ENCODE measurements at places on chromosomes 5 and 9.

- peak; percentile 50 for DNase-seq
These were observed 58.2 kb upstream of the GGTA1 start for GRCh38 chr9:121557581-121558447.

- peak; percentile 89 for DNase-seq
These were observed 50.3 kb upstream of the PSD2 start for GRCh38 chr5:139745132-139745799.

DNA sequence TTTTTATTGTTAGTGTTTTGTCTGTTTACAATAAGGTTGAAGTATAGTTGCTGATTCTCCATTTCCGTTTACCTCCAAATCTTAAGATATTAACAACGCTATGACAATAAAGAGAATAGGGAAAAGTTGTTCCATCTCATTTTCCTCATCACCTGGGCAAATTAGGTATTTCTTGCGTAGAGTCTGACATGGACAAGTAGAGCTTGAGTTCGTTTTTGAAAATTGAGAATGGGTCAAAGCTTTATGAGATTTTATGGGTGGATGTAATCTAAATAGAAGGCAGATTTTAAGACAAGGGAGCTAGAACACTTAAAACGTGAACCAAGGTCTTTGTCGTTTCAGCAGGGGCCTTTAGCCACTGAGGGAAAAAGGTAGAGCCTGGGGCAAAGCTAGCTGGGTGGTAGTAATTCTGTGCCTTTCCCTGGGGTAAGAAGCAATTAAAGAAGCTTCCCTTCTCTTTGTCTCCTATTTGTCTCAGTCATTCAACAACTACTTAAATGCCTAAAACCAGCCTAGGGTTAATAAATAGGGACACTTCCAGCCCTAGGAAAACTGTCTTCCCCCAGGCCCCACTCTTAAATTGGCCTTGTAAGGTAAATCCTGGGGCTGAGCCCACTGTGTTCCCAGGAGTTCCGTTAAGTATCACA lies 551 bp upstream of the CAAP1 start:
- peak; percentile 36 for DNase-seq

DNA sequence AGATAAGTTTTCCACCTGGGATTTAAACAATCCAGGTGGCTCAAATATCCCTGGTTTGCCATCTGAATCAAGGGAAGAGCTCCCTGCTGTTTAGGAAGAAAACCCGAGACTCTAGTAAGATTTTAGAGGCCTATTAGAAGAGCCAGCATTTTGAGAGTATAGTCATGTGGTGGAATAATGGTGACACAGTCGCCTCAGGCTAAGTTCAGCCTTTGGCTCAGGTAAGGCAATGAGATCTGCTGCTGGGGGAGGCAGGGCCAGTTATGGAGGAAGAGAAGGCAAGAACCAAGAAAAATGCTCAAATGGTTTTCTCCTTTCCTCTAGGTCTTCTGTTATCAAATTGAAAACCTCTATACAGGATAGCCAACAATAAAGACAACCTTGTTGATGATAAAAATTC lies 16.2 kb downstream of the RAD1 start:
- DNase-seq, result peak; percentile 27

DNA sequence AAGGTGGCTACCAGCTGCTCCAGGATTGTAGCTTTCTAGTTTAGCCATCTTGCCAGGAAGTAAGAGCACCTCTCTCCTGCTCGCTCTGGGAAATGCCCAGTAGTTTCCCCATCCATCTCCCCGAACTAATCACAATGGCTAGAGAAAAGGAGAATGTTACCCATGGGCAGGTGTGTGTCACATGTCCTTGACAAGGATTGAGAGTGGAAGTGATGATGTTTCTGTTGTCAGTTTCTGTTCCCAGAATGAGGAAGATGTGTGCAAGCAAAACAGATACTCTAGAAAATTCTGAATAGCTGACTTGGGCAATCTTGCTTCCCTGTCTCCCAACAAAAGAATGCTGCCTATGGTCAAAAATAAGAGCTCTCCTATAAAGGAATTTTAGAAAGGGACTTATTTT lies 429.5 kb downstream of the EBF1 start:
- DNase-seq, result no peak

DNA sequence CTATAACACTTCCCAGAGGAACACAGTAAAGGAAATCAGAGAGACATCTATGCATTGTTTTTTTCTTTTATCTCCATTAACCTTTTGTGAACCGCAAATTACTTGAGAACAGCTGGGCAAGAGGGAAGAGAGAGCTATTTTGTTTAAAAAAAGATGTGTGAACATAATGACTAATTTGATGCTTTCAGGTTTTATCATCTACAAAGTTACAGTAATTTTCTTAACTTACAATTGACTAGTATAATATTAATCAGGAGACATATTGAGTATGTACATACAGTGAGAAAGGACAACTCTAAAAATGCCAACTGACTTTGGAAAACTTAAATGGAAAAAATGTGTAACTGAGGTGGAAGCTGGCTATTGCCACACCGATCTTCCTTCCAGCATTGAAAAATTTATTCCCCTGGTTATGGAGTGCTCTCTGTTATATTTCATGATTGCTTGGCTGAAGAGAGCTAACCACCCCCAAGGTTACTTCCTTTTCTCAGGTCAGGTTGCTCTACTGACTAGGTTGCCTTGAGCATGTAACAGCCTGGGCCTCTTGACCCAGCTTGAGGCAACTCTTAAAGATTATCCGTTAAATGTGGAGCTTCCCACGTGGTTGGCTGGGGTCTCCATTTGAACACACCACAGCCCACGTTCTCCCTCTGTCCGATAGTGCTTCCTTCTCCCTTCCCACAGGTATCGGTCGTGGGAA lies 62.6 kb upstream of the C6 start:
- no peak for DNase-seq

DNA sequence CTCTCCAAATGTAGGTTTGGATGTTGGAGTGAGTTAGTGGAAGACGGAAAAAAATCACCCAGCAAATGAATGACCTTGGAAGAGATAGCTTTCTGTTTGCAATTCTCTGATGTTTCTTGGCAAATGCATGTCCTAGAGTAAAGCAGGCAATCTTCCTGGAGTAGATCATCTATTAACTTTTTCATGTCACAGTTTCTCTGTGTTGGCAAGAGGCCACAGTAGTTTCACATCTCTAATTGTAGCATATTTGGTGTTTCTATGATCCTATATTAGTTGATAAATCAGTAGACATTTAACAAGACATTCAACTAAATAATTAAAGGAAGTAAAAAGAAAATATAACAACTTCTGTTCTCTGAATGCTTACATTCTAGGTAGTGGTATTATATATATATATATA lies 138.2 kb upstream of the MINAR2 start:
- DNase-seq, result no peak

DNA sequence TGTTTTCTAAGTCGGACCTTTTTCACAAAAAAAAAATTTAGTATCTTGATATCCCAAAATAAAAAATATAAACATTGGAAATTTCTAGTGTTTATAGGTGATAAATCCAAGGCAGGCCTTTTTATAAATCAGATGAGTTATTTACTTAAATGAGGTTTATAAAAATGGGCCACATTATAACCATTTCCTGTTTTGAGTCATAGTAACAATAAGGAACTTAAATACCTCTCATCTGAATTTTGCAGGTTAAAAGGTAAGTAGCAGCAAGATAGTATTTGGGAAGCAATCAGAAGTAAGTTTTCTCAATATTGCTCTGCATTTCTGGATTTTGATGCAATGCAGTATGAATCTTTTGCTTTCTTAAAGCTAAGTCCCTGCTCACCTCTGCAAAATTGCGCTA lies 3.9 kb downstream of the SPTAN1 start:
- DNase-seq, result no peak

DNA sequence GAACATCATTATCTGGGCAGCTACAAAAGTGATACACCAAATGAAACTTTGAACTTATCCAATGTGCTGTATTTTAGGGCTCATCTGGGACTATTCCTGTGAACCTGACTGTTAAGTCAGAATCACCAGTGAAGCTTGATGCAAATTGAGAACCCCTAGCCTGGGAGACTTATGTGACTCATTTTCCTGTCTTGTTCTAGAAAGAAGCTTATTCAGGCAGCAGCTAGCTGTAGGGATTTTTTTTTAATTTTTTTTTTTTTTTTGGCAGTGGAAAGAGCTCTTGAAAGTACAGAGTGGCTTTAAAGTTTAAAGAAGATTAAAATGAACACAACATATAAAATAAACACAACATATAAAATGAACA lies 81.1 kb upstream of the TNFAIP8 start:
- no peak for DNase-seq

GRCh38 chr9:79431019-79431679 lies 140.6 kb upstream of the TLE4 start:
- DNase-seq, result peak; percentile 57

DNA sequence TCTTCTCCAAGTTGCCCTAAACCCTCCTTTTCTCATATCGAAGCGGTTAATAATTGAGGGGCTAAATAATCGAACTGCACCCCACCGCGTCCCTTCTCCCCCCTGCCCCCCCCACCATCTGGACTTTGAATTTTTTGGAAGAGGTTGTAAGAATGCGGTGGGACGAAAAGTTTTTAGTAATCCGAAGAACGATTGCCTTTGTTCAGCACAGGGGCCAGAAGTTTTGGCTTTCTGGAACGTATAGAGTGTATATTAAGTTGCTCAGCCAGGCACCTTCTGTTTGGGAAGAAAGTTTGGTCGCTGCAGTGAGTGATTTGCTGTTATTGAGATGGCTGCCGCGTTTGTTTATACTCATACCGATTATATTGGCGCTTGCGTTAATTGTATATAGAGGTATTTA lies 518 bp downstream of the ERBIN start:
- peak; percentile 57 for DNase-seq

GRCh38 chr5:36145311-36145710 lies 6.4 kb downstream of the LMBRD2 start:
- no peak for DNase-seq

DNA sequence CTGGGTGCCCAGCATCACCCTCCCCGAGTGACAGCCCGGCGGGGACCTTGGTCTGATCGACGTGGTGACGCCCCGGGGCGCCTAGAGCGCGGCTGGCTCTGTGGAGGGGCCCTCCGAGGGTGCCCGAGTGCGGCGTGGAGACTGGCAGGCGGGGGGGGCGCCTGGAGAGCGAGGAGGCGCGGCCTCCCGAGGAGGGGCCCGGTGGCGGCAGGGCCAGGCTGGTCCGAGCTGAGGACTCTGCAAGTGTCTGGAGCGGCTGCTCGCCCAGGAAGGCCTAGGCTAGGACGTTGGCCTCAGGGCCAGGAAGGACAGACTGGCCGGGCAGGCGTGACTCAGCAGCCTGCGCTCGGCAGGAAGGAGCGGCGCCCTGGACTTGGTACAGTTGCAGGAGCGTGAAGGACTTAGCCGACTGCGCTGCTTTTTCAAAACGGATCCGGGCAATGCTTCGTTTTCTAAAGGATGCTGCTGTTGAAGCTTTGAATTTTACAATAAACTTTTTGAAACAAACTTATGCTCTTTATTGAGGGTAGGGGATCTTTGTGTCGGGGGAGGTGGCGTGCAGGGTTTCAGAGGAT lies 1.3 kb downstream of the GADD45G start:
- DNase-seq, result peak; percentile 77

DNA sequence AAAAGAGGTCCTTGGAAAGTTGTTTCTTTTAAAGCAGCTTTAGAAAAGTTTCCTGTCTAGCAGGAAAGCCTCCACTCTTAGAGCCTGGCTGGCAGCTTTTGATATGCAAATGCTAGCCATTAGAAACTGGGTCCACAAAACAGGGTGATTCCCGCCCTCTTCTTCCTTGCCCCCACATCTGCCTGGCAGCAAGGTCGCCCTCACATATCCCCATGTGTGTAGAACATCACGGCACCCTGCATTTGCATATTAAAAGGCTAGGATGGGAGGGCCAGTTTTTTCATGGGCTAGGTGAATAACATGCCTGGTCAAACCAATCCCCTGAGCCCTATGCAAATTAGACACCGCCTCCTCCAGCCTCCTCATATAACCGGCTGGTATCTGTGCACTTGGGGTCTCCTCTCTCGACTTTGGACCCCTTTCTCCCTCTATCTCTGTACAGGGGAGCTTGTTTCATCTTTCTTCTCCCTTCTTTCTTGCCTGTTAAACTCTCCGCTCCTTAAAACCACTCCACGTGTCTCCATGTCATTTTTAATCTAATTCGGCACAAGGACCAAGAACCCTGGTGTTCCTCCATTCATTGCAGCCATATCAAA lies 426.8 kb upstream of the CTNND2 start:
- no peak for DNase-seq

DNA sequence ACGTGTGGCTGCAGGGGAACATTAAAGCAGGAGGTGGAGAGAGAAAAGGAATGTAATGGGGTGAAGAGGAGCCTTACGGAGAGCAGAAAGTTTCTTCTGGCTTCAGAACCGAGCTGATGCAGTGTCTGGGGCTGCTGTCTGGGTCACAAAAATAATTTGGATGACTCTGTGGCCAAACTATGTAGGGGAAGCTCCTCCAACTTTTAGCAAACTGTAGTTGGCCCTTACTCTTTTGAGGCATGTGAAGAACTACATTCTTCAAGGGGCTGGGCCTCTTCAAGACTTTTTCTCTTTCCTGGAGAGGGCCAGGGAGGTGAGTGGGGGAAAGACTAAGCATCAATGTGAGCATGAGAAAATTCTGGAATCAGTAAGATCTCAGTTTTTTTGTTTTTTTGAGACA lies 31.9 kb upstream of the SPARC start:
- no peak for DNase-seq

GRCh38 chr5:33850100-33850594 lies 41.6 kb downstream of the ADAMTS12 start:
- peak; percentile 13 for DNase-seq
